A673 (cell line): ENCODE measurements at places on chromosomes 6 and 20.
A peak's percentile ranks its signal among the peaks of the same experiment; 100 is the strongest.

GRCh38 chr6:142280265-142280664, 21.5 kb upstream of the ADGRG6 start:
- no peak for DNase-seq

DNA sequence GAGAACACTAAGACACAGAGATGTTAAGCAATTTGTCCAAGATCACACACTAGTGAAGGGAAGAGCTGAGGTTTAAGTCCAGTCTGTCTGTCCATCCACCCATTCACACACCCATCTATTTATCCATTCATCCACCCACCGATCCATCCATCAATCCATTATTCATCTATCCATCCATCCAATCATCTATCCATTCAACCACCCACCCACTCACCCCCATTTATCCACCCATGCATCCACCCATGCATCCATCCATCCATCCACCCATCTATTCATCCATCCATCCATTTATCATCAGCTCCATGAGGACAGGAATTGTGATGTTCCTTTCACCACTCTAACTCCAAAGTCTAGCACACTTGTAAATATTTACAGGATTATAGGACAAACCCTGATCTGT, 242.3 kb upstream of the PMEPA1 start:
- no peak for DNase-seq

- no peak for DNase-seq
Measured at GRCh38 chr6:22328474-22328873, 31.6 kb upstream of the PRL start.

GRCh38 chr6:75483136-75483952, 10.3 kb downstream of the FILIP1 start:
- DNase-seq: no peak

GRCh38 chr6:4370066-4370465, 234.7 kb upstream of the ECI2 start:
- DNase-seq: no peak

- no peak for DNase-seq
Measured at GRCh38 chr20:24659835-24660234, 190.4 kb downstream of the SYNDIG1 start.

- no peak for DNase-seq
Measured at GRCh38 chr6:153412519-153412918, 281.4 kb upstream of the RGS17 start.

DNA sequence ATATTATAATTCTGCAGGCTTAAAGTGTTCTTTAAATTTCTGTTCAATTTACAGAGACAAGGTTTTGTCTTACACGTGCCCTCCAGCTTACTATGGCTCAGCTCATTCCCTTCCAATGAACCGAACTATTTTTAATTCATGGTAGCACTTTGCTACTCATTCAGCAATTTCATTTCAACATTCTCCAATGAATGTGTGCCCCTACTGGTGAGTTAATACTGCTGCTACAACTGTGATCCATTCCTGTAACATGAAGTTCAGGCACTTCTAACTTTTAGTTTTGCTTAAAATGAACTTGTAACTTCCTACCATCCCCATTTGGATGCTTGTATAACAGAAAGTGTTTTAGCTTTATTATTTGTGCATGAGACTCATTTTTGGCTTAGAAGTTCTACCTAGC, 99.7 kb downstream of the F13A1 start:
- DNase-seq: peak; percentile 15

- DNase-seq: no peak
Measured at GRCh38 chr6:2531426-2532215, 219.1 kb downstream of the MYLK4 start.

DNA sequence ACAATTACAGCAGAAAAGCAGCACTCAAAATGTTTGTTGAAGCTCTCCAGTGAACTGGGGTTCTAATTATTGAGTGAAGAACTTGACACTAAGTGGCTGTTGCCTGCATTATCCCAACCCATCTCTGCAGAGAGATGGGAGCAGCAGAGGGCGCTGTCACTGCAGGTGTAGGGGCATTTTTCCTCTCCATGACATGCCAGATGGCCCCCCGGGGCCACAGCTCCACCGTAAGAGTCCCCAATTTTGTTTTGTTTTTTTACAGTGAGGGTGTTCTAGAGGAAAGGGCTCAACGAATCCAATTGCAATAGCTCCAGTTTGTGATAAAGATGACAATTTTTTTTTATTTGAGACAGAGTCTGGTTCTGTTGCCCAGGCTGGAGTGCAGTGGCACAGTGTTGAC, 1.9 kb upstream of the FUCA2 start:
- DNase-seq: peak; percentile 23

DNA sequence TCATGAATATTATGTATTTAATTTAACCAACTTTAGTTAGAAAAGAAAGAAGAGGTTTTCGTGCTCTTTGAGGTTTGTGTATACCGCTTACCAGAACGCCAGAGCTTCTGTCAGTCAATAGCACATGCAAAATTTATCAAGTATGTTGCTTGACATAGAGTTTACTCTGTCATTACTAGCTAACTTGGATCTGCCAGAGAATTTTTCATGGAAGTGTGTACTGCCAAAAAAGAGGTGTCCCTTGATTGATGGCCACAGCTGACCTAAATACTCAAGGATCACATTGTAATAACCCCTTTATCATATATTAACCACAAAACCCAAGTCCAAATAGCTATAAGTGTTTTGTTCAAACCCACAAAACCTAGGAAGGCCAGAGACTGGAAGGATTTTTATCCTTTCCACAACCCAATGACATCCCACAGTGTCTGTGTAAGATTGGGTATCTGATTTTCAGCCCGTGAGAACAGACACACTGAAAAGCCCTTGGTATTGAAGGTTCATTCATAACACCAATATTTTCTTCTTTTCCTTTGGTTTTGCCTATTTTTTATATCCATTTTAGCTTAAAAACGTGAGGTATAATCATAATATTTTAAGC, 194.0 kb upstream of the EYA4 start:
- DNase-seq: no peak

GRCh38 chr6:54451516-54451915, 143.3 kb downstream of the TINAG start:
- DNase-seq: no peak

GRCh38 chr6:33029328-33030184, 20.2 kb upstream of the HLA-DOA start:
- DNase-seq: no peak

DNA sequence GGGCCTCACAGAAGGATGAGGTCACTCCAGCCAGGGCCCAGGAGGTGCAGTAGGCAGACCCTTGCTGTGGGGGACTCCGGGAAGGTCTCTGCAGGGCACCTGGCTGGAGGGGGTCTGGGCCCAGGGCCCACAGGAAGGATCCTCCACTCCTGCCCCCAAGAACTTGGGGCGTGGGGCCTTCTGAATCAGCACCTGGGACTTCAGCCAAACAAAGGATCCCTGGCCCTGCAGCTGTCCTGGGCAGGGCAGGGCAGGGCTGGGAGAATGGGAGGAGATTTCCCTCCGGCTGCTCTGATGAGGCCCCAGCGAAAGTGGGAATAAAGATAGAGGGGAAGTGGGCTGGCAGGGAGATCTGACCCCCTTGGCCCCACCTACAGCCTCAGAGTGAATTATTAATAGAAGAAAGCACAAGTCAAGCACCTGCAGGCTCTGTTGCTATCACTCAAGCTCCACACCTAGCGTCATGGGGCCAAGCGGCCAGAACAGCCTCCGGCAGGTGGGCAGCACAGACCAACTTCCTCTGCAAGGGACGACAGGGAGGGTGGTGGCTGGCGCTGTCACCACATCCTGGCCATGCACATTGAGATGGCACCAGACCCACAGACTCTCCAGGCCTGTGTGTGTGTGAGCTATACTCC, 61.6 kb upstream of the MRPS10 start:
- no peak for DNase-seq

DNA sequence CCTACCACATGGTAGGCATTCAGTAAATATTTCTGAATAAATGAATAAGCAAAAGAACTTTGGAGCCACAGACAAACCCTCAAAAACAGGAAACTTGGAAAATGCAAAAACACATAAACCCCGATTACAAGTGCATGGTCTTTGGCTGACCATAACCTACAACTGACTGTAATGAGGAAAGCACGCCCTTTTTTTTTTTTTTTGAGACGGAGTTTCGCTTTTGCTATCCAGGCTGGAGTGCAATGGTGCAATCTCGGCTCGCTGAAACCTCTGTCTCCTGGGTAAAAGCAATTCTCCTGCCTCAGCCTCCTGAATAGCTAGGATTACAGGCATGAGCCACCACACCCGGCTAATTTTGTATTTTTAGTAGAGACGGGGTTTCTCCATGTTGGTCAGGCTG, 11.9 kb upstream of the LATS1 start:
- no peak for DNase-seq

DNA sequence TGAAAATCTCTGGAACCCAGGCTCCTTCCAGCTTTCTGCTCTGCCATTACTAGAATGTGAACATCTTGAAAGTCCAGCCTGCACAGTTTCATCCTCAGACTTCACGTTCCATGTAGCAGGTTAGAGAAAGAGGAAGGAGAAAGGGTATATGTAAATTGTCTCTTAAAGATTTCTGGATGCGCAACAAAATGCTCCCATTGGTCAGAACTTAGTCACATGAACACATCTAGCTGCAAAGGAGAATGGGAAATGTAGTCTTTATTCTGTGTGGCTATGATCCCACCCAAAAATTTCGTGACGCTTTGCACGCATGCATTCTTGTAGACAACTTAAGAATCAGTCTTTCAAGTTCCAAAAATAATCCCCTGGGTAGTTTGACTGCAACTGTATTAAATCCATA, 46.4 kb upstream of the CHD6 start:
- peak; percentile 30 for DNase-seq

DNA sequence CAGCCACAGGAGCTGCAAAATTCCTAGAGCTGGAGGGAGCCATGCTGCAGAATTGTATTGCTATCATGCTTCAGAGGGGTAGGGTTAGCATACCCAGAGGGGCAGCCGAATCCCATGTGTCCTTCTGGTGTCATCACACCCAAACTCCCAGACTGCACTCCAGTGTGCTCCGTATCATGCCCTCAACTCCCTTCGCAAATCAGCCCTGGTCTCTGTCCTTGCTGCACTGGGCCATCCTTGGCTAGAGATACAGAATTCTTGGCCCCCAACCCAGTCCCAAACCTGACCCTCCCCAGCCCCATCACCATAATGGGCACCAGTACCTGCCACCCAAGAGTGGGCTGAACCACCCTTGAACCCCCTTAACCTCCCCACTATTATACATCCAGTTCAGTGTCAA, 138.3 kb downstream of the ANKRD60 start:
- DNase-seq: no peak

GRCh38 chr6:51105357-51105756, 286.7 kb downstream of the TFAP2B start:
- DNase-seq: no peak

DNA sequence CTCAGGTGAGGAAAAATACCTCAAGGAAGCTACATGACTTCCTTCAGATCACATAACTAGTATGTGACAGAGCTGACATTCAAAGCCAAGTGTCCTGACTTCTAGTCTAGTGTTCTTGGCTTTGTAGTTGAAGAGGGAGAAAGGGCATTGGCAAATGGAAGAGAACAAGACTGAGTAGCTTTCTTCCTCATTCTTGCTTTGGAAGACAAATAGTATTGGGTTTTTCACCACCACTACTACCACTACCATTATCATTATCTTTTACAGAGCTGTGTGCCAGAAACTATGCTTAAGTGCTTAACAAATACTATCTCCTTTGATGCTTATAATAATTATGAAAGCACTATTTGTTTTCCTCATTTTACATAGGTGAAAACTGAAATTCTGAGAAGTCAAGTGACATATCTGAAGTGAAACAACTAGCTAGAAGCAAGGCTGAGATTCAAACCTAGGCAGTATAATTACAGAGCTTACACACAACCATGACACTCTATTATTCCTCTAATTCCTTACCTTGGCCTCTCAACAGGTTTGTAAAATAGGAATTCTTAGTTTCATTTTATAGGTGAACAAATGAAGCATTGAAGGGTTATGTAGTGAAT, 6.8 kb downstream of the ACSS2 start:
- DNase-seq: no peak

- DNase-seq: no peak
Measured at GRCh38 chr20:8805737-8806442, 263.0 kb upstream of the PLCB4 start.

DNA sequence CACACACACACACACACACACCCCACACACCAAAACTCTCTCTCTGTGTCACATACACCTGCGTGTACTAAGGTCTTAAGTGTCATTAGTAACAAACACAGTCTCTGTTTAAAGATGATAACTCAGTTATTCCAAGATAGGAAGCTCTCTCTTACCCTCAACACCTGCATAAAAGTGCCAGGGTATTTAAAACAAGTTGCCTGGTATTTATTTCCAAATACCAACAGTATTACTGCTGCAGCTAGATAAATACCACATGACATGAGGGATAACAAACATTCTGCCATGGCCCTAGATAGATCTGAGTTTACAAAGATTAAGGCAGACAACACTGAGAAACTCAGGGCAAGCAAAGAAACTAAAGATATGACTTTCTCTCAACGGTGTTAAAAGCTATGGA, 118.5 kb downstream of the SIM1 start:
- DNase-seq: no peak

DNA sequence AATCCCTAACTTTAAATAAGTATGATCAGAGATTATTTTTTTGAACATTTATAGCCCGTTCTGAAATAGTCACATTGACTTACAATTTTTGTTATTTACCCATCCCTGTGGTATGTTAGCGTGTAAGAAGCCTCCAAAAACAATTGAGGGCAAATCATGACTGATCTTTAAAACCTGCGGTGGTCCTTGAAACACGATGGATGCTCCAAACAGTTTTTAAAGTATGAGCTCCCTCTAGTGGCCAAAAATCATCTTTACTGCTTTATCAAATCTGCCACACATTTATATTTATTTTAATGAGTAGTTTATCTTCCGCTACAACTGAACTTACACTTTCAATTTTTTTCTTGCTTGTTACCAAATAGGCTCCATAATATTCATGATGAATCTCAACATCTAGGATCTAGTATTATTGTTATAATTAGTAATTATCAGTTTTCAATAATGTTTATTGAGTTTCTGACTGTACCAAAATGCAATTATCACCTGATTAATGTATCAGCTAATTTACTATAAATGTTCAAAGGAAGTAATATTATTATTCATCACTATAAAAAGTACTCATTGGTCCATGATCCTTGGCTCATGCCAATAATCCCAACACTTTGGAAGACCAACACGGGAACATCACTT, 52.2 kb downstream of the MARCKS start:
- DNase-seq: peak; percentile 79

GRCh38 chr6:123994891-123995635, 191.4 kb downstream of the NKAIN2 start:
- DNase-seq: no peak

- no peak for DNase-seq
Measured at GRCh38 chr6:63611560-63611959, 24.0 kb upstream of the PHF3 start.

DNA sequence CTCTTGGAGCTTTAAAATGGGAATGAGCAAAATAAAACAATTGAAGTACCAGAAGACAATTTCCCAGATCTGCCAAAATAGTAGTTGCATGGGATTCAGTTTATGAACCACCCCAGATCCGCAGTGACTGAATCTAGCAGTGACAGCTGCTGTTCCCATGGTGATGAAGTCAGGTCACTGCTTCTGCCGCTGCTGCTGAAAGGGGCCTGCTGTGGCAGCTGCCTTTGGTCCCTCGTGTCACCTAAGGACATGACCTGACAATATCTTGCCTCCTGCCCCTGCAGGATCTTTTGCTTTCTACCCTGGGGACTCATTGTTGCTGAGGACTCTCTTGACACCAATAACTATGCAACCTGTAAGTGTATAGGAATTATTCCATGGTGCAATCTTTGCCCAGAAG, 34.3 kb upstream of the OGFRL1 start:
- no peak for DNase-seq

GRCh38 chr6:139996253-139996834, 621.9 kb upstream of the CITED2 start:
- DNase-seq: peak; percentile 63
